ENCODE measurements at places on chromosomes 6 and 20. TPM values are rescaled to one million over a fixed set of nuclear protein-coding genes. Genes with fewer than 3 reads are reported as not detected.

DNA sequence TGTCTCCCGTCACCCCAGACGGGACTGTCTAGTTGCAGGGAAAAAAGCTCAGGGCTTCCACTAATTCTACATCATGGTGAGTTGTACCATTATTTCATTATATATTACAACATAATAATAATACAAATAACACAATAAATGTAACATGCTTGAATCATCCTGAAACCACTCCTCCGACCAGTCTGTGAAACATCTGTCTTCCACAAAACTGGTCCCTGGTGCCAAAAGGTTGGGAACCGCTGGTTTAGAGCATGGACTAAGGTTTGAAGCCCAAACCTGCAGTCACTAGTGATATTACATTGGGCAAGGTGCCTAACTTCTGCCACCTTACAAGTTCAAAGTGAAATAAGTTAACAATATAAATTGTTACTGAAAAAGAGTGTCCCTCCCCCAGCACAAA, 175.7 kb downstream of the PDE10A start:
- H3K27me3 ChIP-seq: no peaks in the 10 kb centered on the region
- DNase-seq: no peak
- no peak overlapping the region for H3K4me3 ChIP-seq
- H3K27ac ChIP-seq: no peak overlapping the region

SDCBP2 gene
- 33.3 TPM for total RNA-seq

GRCh38 chr20:50655311-50655880, 35.9 kb downstream of the RIPOR3 start:
- no peaks in the 10 kb centered on the region for H3K36me3 ChIP-seq
- no peak overlapping the region for H3K4me3 ChIP-seq
- H3K4me1 ChIP-seq: peaks cover 37% of the 10 kb centered on the region
- H3K27me3 ChIP-seq: no peaks in the 10 kb centered on the region
- H3K27ac ChIP-seq: peak overlapping the region; percentile 87
- DNase-seq: no peak

MYLK2 gene
- not detected for total RNA-seq

HLA-DPB1 gene
- 46.6 TPM for total RNA-seq

GRCh38 chr20:36493801-36494114, 47.6 kb upstream of the MYL9 start:
- no peak overlapping the region for H3K4me3 ChIP-seq
- no peaks in the 10 kb centered on the region for H3K27me3 ChIP-seq
- peak overlapping the region; percentile 78 for H3K27ac ChIP-seq
- H3K36me3 ChIP-seq: peaks cover 43% of the 10 kb centered on the region
- H3K4me1 ChIP-seq: peaks cover 79% of the 10 kb centered on the region

ADGB gene
- total RNA-seq: not detected

GRCh38 chr6:158638324-158638854, 6.2 kb downstream of the DYNLT1 start:
- H3K4me1 ChIP-seq: peaks cover 44% of the 10 kb centered on the region
- H3K27me3 ChIP-seq: no peaks in the 10 kb centered on the region
- peaks cover 49% of the 10 kb centered on the region for H3K36me3 ChIP-seq
- no peak overlapping the region for H3K4me3 ChIP-seq
- H3K27ac ChIP-seq: peak overlapping the region; percentile 7
- DNase-seq: no peak

DNA sequence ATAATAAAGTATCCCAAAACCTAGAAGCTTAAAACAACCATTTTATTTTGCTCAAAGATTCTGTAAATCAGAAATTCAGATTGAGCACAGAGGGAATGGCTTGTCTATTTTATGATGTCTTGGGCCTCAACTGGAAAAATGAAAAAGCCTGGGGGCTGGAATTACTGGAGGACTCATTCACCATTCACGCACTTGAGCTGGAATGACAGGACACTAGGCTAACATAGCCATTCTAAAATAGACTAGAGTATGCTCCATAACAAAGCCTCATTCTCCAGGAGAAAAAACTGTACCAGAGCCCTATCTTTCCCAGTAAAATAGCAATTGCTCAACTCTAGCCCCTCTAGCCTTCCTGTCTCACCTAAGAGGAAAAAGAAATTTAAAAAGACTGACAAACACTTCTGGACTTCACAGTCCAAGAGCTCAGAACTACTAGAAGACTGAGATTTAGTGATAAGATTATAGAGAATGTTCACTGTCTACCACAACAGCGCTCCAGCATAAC, 145.4 kb upstream of the BTBD3 start:
- no peaks in the 10 kb centered on the region for H3K4me1 ChIP-seq
- H3K4me3 ChIP-seq: no peak overlapping the region
- no peak overlapping the region for H3K27ac ChIP-seq
- H3K27me3 ChIP-seq: no peaks in the 10 kb centered on the region
- DNase-seq: no peak

DNA sequence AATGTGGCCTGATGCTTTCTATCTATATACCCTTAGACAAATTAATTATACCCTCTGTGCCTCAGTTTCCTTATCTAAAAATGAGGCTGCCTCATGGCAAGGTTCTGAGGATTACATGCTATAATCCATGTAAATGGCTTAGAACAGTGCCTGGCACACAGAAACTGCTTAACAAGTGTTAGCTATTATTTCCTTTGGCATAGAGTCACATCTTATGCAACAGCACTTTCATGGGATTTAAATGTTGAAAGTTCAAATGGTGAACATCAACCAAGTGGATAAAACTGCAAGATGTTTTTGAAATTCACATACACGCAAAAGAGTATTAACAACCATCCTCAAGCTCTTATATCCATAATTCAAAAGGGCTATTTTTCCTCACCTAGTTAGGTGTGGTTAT, 202.8 kb upstream of the JAG1 start:
- no peaks in the 10 kb centered on the region for H3K4me1 ChIP-seq
- H3K36me3 ChIP-seq: no peaks in the 10 kb centered on the region
- DNase-seq: no peak
- H3K27ac ChIP-seq: no peak overlapping the region
- H3K4me3 ChIP-seq: no peak overlapping the region

DNA sequence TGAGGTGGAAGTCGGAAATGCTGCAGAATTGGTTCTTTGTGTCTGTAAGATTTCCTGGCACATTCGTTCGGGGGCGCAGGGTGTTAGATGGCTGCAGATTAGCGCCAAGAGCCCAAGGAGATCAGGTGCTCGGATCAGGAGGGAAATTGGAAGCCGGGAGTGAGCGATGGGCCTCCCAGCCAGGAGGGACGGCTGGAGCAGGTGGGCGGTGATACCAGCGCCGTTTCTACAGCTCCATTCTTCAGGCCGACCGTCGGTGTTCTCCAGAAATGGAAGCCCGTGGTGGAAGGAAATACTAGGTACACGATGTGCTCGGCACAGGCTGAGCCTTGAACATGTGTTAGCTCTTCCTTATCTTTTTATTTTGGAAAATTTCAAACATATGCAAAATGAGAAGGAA, 6.5 kb downstream of the SIRPA start:
- peaks cover 33% of the 10 kb centered on the region for H3K4me1 ChIP-seq
- H3K4me3 ChIP-seq: no peak overlapping the region
- no peak for DNase-seq

DNA sequence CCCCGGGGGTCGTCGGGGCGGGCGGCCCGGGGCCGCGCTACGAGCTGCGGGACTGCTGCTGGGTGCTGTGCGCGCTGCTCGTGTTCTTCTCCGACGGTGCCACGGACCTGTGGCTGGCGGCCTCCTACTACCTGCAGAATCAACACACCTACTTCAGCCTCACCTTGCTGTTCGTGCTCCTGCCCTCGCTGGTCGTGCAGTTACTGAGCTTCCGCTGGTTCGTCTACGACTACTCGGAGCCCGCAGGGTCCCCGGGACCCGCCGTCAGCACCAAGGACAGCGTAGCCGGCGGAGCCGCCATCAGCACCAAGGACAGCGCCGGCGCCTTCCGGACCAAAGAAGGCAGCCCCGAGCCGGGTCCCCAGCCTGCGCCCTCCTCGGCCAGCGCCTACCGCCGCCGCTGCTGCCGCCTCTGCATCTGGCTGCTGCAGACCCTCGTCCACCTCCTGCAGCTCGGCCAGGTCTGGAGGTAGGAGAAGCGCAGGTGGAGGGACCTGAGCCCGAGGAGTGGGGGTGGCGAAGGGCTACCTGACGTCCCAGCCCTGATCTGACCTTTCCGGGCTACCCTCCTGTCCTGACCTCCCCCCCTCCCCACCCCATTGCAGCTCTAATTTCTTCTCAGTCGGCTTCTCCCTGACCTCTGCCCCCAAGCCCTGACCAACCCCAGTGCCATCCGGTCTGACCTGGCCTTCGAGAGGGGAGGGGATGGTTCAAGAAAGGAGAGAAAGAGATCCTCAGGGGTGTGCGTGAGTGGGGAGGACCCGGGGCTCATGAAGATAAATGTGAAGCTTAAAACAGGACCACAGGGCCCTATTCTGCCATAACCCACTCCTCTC, 558 bp downstream of the XKR7 start:
- no peaks in the 10 kb centered on the region for H3K4me1 ChIP-seq
- H3K36me3 ChIP-seq: no peaks in the 10 kb centered on the region
- H3K4me3 ChIP-seq: peak overlapping the region; percentile 43
- no peak overlapping the region for H3K27ac ChIP-seq
- DNase-seq: peak; percentile 93
- H3K27me3 ChIP-seq: peaks cover 81% of the 10 kb centered on the region

DNA sequence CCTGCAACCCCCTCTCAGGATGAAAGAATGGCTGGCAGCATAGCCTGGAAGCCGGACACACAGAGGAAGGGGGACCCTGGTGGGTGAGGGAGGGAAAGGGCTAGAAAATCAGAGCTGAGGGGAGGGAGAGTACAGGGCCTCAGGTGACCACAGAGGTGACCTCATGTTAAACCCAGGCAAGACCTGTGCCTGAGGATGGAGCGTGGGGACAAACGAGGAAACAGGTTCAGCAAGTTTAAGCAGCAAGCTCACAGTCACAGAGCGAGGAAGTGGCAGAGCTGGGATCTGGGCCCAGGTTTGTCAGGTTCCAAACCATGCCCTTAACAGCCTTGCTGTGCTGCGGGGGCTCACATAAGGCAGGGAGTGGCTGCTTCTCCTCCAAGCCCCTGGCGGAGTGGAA, 4.0 kb upstream of the BPI start:
- H3K36me3 ChIP-seq: no peaks in the 10 kb centered on the region
- no peak overlapping the region for H3K4me3 ChIP-seq
- H3K27me3 ChIP-seq: no peaks in the 10 kb centered on the region

Data from stomach (tissue), 19 donors.